NCI-H524 (cell line): ENCODE measurements at places on chromosomes 4 and X.
A peak's percentile ranks its signal among the peaks of the same experiment; 100 is the strongest.

DNA sequence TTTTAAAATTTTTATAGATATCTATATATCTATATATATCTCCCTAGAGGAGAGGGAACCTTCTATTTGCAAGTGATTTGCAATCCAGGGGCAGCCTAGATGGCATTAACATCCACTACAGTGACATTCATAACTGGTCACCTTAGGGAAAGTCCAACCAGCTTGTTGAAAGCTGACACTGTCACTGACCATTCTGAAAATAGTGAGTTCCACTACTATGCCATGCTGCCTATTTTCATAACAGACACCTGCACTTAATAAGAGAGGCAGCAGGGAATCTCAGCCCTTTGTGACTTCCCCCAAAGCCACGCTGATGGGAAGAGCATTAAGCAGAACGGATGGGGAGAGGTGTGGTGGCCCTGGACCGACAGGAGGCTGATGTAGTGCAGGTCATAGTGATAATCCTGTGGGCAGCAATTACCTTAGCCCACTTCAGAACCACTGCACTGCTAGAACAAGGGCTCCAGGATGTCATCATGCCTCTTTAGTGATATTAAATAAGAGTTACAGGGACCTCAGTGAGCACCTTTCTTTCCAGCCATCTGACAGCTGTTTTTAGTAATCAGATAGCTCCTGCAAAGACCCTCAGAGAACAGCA, 51.3 kb downstream of the GPRIN3 start:
- peak; percentile 89 for DNase-seq

GRCh38 chrX:134640914-134641313, 17.4 kb downstream of the PLAC1 start:
- no peak for DNase-seq

DNA sequence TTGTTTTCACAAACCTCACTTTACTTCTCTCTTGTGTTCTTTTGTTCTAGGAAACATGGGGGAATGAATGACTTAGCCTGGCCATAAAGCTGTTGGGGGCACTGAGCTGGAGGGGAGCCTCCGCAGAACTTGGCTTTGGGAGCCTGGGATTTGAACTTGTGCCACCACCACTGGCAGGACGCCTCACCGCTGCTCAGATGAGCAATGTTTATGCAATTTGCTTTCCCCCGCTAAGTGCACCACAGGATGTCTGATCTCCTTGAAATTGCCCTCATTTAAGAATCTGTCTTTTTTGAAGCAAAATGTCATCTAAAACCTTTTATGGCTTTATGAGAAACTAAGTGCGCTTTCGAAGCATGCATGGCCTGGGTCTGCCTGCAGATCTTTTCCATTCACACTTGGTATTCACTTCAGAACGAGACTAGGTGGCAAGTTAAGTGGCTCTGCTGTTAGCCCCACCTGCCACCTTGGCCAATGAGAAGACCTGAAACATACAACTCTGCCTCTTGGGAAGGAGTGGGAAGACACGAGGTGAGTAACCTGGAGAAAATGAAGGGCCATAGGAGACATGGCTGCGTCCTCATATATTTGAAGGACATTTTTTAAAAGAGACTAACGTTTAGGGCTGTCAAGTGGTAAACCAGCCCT, 119.3 kb downstream of the LDB2 start:
- no peak for DNase-seq

DNA sequence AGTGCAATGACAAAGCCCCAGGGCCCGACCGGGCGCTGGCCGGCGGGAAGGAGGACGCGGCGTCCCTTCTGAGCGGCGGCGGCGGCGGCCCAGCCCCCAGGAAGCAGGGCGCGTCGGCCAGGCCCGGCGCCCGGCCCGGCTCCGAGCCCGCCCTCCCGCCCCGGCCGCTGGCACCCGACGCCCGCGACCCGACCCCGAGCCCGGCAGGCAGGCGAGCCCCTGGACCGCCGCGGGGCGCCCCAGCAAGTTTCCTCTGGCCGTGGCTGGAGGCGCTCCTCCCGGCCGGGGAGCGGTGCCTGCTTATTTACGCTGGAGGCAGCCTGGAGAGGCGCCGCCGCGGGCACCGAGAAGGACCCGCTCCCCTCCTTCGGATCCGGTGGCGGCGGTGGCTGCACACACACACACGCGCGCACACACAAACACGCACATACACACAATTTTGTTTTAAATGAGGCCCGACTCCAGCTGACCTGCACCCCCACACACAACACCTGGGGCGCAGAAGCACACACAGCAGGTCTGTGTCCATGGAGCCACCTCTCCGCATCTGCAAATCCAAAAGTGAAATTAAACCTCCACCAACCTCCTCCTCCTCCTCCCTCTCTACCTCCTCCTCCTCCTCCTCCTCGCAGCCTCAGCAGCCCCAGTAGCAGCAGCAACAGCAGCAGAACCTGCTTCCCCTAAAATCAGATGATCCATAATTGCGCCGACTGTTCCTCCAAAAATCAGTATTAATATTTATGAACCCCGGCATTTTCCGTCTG, 669 bp downstream of the IRF2 start:
- DNase-seq: peak; percentile 11

DNA sequence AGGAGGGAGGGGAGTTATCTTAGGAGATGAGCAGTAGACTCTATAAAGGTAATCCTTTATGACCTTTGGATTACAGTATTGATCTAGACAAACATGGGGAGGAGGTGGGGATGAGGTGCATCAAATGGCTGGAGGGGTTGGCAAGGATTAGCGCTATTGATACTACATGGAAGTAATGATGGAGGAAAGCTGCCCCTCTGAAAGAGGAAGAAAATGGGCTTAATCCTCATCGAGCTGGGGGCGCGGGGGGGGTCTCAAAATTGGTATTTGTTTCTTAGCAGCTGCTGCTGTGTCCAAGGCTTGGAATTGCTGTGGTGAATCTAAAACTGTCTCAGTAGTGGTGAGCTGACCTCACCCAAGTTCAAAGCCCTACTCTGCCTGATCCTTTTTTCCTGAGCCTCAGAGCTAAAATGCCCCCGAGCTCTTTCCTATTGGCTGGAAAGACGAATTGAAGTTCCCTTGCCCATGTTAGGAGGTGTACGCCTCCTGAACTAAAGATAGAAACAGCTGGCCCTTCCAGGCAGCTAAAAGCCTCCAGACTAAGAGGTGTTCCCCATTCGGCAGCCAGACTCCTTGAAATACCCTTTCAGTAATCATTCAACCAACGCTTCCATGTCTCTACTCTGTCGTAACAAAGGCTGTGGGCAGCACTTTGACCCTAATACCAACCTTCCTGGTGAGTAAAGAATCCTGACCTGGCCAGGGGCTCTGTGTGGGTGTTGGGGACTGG, at the start of gene ITGB1BP2:
Gene ITGB1BP2, plus strand, starts transcription at position 556 of the 730 bp plus-strand sequence. Its CDS starts 57 bp downstream, at position 613.
- DNase-seq: peak; percentile 21

GRCh38 chrX:149757206-149758067, 16.4 kb upstream of the HSFX1 start:
- DNase-seq: no peak

DNA sequence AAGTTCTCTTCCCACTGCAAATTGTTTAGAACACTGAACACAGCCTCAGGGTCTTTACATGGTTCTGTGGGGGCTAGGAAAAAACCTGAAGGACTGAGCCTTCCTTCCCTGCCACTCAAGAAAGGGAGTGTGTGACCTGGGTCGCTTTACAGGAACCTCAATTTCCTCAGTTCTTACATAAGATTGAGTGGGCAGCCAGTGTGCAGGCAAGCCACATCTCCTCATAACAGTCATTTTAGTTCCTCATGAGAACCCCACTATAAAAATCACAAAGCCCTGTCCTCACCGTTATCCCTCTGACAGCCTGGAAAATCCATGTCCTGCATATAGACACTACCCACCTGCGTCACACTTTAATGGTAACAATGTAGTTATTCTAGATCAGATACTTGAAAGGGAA, 2.1 kb upstream of the ETDC start:
- no peak for DNase-seq

- DNase-seq: no peak
Observed at GRCh38 chr4:170030121-170030520, 3.9 kb upstream of the MFAP3L start.

GRCh38 chr4:145299380-145300076, 119.1 kb upstream of the OTUD4 start:
- DNase-seq: no peak

- no peak for DNase-seq
Observed at GRCh38 chr4:68987007-68987406, 35.4 kb upstream of the UGT2A3 start.

DNA sequence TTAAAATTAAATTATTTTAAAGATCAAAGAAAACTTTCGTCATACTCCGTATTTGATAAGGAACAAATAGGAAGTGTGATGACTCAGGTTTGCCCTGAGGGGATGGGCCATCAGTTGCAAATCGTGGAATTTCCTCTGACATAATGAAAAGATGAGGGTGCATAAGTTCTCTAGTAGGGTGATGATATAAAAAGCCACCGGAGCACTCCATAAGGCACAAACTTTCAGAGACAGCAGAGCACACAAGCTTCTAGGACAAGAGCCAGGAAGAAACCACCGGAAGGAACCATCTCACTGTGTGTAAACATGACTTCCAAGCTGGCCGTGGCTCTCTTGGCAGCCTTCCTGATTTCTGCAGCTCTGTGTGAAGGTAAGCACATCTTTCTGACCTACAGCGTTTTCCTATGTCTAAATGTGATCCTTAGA, at the start of gene CXCL8:
Gene CXCL8, plus strand, starts transcription at position 217 of the 426 bp plus-strand sequence. Its CDS starts 90 bp downstream, at position 307.
- DNase-seq: no peak

DNA sequence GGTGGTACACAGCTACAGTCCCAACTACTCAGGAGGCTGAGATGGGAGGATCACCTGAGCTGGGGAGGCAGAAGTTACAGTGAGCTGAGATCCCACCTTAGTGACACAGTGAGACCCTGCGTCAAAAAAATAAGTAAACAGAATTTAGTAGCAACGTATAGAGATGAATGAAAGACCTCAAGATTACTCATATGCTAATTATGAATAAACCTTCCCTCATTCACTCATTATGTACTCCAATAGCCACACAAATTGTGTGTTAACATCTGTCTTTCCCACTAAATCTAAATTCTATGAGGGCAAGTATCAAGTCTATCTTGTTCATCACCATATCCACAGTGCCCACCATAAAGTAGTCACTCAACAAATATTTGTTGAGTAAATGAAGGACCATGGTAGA, 111.5 kb downstream of the LRBA start:
- no peak for DNase-seq

DNA sequence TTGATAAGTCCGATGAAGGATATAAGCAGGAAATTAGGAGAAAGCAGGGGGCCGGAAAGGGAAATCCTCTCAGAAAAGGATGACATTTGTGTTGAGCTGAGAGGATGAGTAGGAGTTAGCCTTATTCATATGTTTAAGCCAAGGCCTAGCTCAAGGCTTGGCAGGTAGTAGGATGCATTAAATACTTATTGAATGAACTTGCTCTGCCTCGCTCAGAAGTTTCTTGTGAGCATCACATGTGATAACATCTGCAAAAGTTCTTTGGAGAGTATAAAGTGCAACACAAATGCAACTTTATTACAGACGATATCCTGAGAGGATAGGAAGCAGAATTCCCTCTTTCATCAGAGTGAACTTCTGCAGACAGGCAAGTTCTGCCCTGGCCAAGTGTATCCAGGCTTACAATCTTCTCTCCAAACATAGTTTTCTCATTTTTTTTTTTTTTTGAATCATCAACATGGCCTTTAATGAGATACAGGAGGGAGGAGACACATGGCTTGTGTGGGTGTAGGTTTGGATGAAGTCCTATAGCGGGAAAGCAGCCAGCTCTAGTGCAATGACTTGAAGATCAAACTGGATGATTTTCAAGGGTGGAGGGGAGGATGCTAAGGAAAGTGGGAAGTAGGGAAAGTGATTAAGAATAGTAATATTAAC, 48.1 kb downstream of the LUZP4 start:
- no peak for DNase-seq
